ENCODE measurements at places on chromosomes 3 and 15.

DNA sequence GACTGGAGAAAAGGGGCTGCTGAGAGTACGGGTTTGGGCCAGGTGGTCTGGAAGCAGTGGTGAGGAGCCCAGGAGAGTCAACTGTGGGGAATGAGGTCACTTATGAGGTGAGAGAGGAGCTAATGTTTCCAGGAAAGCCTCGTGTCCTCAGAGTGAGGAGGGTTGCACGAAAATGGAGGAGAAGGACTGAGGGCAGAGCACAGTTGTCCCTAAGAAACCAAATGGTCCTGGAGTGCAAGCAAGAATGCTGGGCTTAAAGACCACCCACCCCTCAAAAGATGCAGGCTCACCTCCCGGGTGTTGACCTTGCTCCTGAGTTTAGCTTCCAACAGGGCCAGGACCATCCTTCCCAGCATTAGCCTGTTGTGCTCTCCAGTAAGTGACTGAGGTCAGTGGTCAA lies 133.2 kb downstream of the PDE8A start:
- DNase-seq: no peak

DNA sequence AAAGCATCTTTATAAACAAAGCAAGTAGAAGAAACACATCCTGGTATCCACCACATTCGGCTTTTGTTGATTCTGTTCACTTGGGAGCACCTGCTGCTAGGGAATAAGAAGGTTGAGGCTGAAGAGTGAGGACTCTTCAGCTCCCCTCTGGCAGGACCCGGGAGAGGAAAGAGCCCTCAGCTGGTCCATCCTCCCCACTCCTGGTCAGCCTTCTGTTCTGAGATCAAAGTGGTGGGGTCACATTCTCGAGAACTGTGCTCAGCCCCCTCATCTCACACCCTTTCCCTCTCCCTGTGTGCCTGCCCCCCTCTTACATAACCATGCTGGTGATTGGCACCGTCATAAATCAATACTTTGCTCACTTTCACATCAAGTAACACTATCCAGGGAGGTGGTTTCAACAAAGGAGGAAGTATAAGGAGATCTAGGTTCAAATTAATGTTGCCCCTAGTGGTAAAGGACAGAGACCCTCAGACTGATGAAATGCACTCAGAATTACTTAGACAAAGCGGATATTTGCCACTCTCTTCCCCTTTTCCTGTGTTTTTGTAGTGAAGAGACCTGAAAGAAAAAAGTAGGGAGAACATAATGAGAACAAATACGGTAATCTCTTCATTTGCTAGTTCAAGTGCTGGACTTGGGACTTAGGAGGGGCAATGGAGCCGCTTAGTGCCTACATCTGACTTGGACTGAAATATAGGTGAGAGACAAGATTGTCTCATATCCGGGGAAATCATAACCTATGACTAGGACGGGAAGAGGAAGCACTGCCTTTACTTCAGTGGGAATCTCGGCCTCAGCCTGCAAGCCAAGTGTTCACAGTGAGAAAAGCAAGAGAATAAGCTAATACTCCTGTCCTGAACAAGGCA lies at the start of gene NR1I2:
TSS of gene NR1I2 (plus strand) at position 772 of the 869 bp plus-strand sequence.
- no peak for DNase-seq

GRCh38 chr3:184611607-184612281 lies 50.2 kb downstream of the EPHB3 start:
- no peak for DNase-seq

GRCh38 chr3:133014325-133014724 lies 23.9 kb upstream of the TMEM108 start:
- no peak for DNase-seq

- no peak for DNase-seq
These were observed 289.9 kb downstream of the CTNNB1 start for GRCh38 chr3:41489231-41489630.

- DNase-seq: no peak
These were observed 126.7 kb downstream of the UACA start for GRCh38 chr15:70636540-70637165.

DNA sequence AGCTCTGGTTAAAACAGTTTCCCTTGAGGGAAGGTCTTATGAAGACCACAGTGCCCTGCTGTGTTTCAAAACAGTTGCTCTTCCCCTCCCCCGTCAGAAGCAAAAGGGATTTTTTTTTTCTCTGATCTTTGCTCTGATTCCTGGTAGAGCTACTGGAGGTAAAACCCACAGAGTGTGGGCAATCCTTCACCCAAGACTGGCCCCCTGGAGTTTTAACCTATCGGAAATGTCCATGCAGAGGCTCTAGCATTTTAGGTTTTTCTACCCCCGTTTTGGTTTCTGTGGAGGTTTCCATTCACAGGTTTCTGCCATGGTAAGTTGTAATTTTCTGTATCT lies 27.7 kb downstream of the GRM2 start:
- DNase-seq: no peak

DNA sequence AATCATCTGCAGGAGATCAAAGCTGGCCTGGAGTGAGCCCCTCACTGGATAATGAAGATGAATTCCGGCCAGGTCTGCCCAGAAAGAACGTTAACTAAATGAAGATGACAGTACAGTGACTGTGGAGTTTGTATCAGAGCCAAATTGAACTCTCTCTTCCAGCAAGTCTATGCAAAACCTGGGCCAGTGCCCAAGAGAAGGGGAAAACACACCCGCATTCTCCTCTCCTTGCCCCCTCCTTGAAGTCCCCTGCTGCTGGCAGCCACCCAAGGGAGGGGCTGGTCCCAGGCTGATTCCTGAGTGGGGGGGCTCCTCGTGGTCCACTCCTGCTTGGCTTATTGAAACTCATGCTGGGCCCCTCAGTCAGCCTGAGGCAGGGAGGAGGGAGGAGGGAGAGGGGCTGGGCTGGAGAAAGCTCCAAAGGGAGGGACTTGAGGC lies 155.7 kb downstream of the RAB11A start:
- DNase-seq: no peak

DNA sequence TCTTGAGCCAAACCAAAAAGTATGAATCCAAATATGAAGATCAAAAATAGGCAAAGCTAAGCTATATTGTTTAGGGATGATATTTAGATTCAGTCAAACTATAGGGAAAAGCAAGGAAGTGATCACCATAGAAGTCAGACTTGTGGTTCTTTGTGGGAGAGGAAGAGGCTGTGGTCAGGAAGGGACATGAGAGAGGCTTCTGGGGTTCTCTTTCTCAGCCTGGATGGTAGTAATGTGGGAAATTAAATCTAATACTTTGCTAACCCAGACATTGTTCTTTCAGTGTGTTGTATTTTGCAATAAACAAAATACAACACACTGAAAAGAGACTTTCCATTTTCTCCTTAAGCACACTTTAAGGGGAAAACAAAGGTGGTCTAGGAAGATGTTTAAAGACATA lies 3.1 kb downstream of the CX3CR1 start:
- no peak for DNase-seq

GRCh38 chr15:96553006-96553405 lies 222.5 kb downstream of the NR2F2 start:
- no peak for DNase-seq

- no peak for DNase-seq
These were observed 410.6 kb upstream of the THRB start for GRCh38 chr3:24905266-24905665.

DNA sequence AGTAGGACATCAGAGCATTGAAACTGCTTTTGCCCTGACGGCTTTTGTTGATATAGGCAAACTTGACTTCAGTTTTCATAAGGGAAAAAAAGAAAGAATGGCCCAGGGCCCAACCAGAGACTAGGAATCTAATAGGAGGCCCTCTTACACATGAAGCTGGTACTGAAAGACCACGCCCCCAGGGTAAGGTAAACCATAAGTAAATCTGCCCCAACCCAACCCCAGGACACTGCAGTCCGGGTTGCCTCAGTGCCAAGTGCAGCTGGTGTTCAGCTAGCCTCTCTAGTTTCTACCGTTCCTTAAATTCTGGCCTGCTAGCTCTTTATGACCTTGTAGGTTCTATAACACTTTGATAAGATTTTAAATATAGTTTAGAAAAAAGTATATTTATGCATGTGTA lies 136.7 kb downstream of the AQP9 start:
- no peak for DNase-seq

DNA sequence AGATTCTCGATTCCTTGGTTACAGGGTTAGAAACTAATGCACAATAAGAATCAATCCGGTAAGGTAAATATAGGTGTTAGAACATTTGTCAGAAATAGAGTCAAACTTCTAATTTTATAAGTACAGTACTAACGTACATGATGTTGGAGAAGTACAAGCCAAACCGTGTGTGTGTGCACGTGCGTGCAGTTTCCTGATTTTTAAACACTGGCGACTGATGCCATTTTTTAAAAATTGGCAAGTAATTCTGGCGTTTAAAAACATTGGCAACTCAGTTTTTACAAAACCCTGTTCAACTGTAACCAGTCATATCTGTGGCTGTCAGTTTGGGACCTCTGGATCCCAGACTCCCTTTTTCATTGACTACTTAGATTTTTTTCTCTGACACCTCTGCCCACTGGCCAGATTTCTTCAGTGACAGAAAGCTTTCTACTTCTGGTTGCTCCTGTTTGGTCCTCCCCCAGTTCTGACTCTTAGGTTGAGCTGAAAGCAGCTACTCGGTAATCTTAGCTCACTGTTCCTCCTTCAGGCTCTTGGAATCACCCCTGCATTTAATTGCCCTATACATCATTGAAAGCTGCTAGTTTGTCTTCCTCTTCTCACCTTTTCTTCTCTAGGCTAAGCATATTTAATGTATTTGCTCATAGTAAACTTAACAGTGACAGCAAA lies 843 bp downstream of the ATG7 start:
- no peak for DNase-seq

DNA sequence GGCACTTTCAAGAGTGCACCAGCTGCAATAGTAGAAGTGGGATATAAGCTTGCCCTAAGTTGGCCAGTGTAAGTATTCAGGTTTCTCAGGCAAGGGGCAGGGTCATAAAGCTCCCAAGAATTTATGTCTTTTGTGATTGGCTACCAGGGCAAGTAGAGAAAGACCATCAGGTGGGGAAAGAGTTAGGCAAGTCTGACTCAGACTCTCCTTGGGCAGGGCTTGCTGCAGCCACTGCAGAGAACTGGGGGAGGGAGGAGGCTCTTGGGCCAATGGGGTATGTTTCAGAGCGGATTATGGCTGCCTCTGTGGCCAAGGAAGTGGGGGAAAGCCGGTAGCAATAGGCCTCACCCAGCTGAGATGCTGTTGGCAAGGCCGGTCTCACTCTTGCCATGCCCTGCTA lies 44.6 kb upstream of the SLC25A36 start:
- no peak for DNase-seq

DNA sequence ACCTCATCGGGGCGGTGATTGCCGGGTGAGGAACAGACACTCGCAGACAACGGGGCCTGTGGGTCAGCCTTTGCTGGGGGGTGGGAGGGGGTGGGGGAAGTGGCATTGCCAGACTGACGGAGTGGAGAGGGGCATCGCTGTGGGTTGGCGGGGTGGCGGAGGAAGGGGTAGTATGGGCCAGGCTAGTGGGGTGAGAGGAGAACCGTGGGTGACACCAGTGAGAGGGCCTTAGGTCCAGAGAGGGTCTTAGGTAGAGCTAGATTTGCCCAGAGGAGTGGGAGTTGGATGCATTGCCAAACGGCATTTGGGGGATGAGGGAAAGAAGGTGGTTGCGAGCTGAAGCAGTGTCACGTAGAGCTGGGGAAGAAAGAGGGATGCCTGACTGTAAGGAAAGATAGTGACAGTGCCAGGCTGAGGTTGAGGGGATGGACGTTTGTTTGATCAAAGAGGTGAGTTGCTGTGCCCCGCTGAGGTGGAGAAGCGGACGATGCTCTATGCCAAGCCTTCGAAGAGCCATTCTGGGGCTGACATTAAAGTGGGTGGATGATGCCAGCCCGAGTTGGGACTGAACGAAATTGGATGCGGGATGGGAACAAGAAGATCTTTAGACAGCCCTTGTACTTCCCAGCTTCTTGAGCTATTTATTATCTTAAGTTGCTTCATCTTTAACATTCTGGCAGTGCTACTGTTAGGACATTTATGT lies 572 bp downstream of the DNAJB11 start:
- no peak for DNase-seq

DNA sequence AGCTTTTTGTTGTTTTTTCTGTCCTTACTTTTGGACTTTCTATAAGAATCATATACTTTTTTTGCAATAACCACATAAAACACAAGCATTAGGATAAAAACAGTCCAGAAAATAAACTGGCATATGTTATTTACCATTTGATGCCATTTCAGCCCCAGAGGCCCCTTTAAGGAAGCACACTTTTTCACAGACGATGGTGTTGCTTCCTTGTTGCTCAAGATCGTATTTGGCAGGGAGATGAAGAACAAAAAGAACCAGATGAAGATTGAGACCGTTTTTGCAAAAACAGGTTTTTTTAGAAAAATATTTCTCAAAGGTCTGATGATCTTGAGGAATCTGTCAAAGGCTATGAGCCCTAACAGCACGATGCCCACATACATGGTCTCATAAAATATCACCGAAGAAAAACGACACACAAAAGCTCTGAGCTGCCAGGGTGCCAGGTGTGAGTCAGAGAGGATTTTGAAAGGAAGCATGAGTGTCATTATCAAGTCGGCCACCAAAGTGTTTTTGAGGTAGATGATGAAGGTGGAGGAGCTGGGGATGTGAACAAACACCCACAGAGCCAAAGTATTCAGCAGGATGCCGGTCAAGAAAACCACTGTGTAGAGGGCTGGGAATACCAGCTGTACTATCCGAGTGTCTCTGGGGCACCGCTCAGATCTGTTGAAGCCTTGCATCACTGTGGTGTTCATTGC lies 902 bp downstream of the P2RY13 start:
- DNase-seq: no peak

DNA sequence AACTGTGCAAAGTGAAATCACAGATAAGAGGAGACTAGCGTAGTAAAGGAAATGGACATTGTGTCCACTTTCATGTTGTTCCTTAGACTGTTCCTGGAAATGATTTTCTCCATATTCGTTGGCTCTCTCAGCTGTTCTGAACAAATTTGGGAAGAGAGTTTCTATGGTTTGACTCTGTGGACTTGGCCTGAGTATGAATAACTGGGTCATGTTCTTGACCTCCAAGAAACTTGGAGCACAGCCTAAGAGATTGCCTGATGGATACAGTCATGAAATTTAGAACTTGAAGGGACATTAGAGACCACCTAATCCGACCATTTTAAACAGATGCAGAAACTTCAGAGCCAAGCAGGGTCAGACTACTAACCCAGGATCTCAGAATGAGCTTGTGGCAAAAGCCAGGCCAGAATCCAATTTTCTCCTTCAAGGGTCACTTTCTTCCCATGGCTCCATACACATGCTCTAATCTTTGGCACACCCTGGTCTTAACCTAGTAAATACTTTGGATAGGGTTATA lies 430.4 kb downstream of the RBMS3 start:
- DNase-seq: no peak

DNA sequence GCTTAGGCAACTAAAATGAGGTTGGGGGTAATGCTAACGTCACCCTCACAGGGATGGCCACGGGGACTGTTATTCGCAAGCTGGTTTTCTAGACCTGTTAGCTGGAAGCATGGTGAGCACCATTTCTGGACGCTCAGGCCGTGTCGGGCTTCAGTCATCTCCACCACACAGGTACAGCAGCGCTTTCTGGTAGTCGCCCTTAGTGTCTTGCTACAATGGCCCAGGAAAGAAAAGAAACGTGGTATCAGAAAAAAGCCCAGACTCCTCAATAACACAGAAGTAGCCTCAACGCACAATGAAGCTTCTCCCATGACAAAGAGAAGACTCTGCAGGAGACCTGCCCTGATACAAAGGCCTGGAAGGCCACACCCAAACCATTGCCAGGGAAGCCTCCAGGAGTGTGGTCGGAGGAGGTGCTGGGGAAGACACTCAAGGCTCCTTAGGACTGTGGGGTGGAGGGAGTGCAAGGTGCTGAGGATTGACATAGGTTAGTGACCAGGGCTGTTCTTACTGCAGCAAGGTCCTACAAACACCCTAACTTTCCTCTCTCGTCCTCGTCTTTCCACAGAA lies 50.2 kb downstream of the ANXA2 start:
- DNase-seq: no peak

Measured in stimulated activated CD4-positive, alpha-beta T cell treated with anti-CD3 and anti-CD28 coated beads, Interleukin-1b, Interleukin-23, amount 100 ng/mL, for 1 hour (primary cell).